CMK (cell line): ENCODE measurements at places on chromosomes 12 and 14.

GRCh38 chr12:25840678-25841465 is 117.6 kb upstream of the RASSF8 start:
- no peak for DNase-seq

- DNase-seq = no peak
These were observed 512.4 kb downstream of the TMTC2 start for GRCh38 chr12:83199069-83199468.

DNA sequence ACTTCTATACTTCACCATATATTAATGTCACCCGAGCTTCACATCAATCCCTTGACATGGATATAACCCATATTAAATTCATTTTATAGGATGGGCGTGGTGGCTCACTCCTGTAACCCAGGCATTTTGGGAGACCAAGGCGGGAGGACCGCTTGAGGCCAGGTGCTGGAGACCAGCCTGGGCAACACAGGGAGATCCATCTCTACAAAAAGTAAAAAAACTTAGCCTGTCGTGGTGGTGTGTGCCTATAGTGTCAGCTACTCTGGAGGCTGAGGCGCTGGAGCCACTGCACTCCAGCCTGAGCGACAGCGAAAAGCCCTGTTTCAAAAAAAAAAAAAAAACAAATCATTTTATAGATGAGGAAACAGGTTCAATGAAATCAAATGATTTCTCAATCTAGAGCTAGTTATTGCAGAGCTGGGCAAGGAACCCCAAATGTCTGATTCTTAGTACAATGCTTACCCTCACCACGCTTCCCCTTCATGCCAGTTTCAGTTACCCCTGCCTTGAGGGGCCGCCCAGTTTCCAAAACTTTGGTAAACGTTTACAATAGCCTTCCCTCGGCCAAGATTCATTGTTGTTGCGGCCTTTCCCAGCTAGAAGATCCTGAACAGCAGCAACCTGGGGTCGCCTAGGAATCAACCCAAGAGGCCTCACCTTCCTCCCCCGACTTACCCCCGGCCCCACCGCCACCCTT is 751 bp downstream of the PSMB5 start:
- no peak for DNase-seq

DNA sequence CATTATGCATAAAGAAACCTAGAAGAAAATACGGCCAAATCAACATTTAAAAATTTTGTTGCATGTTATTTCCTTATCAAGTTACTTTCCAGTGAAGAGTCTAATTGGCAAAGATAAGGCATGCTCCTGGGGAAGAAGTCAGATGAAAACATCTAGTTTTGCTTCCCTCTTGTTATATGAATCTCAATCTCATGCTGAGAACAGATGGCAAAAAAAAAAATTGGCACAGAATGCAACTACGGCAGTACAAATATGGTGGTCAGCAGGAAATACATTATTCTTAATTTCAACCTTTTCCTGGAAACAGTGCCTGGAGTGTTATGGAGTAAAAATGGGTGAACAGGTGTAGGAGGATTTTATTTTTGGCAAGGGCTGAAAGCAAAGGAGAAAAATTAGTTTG is 32.8 kb downstream of the HECTD4 start:
- no peak for DNase-seq

- no peak for DNase-seq
These were observed 63.7 kb upstream of the PPP1R12A start for GRCh38 chr12:79998554-79998953.

GRCh38 chr14:53389202-53389601 is 236.1 kb upstream of the DDHD1 start:
- no peak for DNase-seq

DNA sequence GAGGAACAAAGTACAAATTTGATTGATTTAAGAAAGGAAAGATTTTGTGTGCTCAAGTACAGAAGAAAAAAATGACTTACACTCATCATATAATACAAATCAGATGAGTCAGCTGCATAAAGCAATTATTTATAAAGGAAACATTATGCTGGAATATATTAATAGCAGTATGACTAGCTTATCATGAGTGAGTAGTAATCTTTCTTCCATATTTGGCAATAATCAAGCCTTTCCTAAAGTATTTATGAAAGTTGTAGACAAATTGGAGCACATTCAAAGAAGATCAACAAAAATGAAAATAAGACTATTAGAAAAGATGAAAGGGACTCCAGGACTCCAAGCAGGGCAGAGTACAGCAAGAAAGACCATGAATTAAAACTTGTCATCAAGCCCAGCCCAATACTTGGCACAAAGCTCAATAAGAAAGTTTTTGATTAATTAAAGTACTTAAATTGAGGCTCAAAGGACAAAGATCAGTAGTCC is 32.8 kb downstream of the CCER1 start:
- no peak for DNase-seq

DNA sequence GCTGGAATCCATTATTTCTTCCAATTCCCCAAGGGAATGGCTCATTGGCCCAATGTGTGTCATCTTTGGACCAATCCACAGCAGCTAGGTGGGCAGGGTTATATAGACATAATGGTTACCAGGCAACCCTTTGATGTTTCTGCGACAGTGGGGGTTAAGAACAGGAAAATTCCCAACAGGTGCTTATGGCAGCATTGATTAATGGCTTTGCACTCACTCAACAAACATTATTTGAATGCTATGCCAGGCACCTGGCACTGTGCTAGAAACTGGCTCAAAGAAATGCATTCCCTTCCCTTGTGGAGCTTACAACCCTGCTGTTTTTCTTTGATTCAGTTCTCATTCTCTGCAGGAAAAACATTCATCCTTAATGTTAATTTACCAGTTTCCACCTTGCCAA is 1221.0 kb downstream of the AACS start:
- no peak for DNase-seq

- DNase-seq = no peak
These were observed 18.4 kb downstream of the FAR2 start for GRCh38 chr12:29167445-29167844.

- DNase-seq = no peak
These were observed 79.4 kb downstream of the TMTC2 start for GRCh38 chr12:82765971-82766705.

DNA sequence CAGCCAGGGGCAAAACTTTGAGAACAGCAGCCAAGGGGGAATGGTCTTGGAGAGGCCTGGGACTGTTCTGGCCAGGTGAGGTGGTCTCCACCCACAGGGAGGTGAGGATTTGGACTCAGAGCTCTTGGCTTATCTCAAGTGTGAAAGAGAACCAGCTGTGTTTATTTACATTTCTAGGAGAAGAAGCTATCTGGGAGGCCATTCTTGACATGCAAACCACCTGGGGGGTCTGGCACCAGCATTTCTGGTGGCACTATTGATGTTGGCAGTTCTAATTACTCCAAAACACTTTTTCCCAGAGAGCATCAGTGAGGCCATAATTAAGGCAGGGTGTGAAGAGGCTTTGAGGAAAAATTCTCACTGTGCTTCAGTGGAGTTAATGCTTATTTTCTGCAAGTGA is 95.1 kb downstream of the CAND1 start:
- no peak for DNase-seq

DNA sequence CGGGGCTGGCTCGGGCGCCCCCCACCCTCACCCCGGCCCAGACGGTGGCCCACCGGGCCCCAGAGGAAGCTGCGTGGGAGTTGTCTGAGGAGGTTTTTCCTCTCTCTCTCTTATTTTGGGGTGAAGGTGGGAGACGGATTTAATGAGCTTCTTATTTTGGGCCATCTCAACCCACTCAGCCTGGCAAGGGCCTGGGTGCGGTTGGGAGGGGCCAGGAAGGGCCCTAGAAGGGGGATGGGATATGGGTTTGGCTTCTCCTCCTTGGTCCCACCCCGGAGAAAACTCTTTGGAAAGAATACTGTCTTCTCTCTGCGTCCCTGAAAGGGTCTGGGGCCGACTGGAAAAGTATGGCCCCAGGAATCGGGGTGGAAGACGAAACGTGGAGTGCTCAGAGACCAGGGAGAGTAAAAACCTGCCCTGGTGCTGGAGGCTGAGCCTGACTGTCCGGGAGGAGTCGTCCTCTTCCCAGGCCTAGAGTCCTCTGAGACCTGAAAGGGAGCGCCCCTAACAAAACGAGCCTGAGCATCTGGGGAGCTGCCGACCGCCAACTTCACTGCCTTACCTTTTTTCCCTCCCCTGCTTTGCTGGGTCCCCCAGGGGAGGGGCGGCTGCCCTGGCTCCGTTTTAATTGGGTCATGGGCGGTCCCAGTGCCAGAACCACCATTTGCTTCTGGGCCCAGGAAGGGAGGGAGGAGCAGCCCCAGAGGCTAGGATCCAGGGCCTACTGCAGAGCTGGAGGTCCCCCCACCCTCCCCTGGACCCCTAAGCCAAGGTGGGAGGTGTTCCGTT is 1.6 kb downstream of the MMP14 start:
- no peak for DNase-seq

DNA sequence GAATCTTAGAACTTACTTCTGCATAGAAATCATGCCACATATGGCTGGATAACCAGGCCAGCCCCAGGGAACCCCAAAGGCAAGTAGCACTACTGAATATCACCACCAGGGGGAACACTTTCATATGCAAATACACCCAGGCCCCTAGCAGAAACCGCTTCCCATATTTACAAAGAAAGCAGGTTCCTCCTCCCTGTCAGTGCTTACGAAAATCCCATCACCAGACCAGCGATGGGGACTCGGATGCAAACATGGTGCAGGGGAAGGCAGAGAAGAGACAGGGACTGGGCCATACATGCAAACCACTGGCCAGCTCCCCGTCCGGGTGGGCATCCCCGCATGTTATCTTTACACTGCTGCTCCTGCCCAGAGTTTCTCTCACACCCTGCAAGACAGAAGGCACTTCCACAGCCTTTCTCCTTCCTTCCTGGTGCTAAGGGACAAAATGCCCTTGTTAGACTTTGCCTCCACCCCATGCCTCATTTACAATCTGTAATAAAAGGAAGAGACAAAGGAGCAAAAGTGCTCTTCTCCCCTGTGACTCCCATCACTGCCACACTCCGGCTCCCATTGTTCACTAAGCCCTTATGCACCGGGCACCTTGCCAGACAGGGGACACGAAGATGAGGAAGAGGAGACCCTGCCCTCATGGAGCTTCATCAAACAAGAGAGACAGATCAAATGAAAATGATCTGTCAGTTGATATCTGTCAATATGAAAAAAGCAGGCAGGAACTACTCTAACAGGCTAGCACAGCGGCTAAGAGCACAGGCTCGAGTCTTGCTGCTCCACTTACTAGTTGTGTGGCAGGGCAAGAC is 62.3 kb downstream of the PTPN21 start:
- DNase-seq = peak; percentile 58
